ENCODE measurements at places on chromosomes 3 and 15.

DNA sequence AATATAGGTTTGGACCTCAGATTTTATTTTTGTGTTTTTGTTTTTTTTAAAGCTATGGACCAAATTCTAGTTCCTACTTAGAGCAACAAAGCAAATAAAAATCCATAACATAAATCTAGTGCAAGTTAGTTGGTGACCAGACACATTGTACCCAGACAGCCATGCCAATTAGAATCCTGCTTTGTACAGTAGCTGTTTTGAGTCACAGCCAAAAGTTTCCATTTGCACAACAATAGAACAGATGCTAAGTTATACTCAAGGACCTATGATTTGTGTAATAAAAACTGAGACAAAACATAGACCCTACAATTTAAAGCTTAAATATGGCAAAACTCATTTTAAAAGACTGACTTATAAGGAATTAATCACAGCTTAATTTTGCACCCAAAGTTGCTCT, 513.1 kb upstream of the CBLB start:
- no peak for DNase-seq

- no peak for DNase-seq
Measured at GRCh38 chr15:64869501-64869900, 27.8 kb downstream of the PLEKHO2 start.

GRCh38 chr3:114400371-114400770, 106.5 kb downstream of the TIGIT start:
- DNase-seq: no peak

GRCh38 chr15:27595211-27595610, 503.9 kb downstream of the OCA2 start:
- no peak for DNase-seq

DNA sequence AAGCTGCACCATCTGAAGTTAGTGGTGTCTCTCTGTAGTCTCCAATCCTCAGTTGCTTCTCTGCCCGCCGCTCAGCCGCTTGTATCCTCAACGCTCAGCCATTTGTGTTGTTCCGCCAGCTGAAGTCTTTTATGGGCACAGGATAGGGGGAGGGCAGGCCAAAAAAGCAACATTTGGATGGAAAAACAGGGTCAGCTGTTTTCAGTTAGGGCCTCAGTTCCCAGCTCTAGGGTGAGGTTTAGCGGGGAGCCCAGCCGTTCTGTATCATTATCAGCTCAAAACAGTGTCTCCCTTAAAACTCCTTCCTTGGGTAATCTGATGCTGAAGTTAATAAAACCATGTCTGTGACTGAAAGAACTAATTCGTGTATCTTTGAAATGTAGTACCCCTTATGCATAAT, 329.5 kb upstream of the AZI2 start:
- no peak for DNase-seq

DNA sequence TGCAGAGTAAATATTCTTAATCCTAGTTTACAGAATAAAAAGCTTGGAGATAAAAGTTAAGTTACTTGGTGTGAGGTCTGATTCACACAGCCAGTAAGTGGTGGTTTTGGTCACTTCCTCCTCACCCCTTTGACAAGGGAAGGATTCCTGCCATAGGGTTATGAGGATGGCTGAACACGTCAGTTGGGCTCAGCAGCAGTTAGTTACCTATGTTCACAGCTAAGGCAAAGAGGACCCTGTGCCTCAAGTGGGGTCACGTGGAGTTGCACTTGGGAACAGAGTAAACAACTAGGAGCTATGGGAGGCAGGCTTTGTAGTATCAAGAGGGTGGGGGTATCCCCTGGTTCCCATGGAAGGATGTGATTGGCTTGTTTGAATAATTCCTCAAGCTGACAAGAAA, 232.2 kb downstream of the UBE2E2 start:
- no peak for DNase-seq

GRCh38 chr3:27568393-27568792, 84.2 kb upstream of the SLC4A7 start:
- no peak for DNase-seq

Measured in Calu3 (cell line).